ENCODE measurements at places on chromosomes 1 and 21.

DNA sequence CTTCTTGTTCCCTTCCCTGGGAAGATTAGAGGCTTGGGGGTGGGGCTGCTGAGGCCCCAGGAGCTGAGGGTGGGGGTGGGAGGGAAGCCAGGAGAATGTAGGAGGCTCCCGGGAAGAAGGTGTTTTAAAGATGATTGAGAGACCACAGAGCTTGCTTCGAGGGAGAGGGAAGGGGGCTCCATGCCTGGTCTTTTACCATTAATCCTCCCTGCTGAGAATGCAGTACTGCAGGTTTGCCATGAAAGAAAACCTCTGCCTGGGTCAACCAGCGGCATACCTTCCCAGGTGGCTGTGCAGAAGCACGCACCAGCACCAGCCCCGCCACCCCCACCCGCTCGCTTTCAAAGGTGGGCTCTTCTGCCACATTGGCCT, 15.4 kb downstream of the ABCA4 start:
- DNase-seq, result no peak

DNA sequence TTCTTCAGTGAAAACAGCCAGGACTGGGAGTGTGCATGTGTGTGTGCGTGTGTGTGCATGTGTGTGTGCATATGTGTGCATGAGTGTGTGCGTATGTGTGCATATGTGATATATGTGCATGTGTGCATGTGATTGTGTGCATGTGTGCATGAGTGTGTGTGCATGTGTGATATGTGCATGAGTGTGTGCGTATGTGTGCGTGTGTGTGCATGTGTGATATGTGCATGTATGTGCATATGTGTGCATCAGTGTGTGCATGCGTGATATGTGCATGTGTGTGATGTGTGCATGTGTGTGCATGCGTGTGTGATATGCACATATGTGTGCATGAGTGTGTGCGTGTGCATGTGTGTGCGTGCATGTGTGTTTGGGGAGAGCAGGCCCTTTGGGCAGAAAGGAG, 89.8 kb downstream of the ITPKB start:
- no peak for DNase-seq

GRCh38 chr1:224252479-224252878, 69.4 kb downstream of the DEGS1 start:
- DNase-seq, result no peak

- no peak for DNase-seq
Measured at GRCh38 chr1:50973255-50973654, 3.2 kb downstream of the CDKN2C start.

DNA sequence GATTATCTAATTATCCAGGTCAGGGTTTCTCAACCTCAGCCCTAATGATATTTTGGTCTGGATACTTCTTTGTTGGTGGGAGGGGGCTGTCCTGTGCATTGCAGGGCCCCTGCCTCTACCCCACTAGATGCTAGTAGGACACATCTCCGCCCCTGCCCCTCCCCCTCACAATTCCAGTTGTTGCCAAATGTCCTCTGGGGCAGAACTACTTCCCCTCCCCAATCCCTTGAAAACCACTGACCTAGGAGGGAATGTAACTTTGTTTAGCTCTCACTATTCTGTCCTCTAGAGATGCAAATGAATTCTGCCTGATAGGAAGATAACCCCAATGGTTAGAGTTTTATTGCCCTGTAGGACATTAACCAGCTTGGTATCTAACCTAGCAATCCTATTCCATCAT, 8.1 kb downstream of the CACNA1S start:
- DNase-seq, result no peak

GRCh38 chr1:30402031-30402430, 321.4 kb downstream of the MATN1 start:
- DNase-seq, result no peak

- no peak for DNase-seq
Measured at GRCh38 chr21:38434913-38435533, 63.3 kb downstream of the ERG start.

- no peak for DNase-seq
Measured at GRCh38 chr1:10421637-10422036, 8.6 kb upstream of the CENPS start.

Data from activated CD4-positive, CD25-positive, alpha-beta regulatory T cell treated with anti-CD3 and anti-CD28 coated beads, Interleukin-2, amount 50 U/mL, for 16 hours (primary cell).